ENCODE measurements at places on chromosomes 2 and 18. TPM values are rescaled to one million over a fixed set of nuclear protein-coding genes. Genes with fewer than 3 reads are reported as not detected.

IL36B gene
- total RNA-seq: not detected

UGT1A10 gene
- not detected for total RNA-seq

ELAC1 gene
- 6.6 TPM for total RNA-seq

LDLRAD4 gene
- total RNA-seq: 0.73 TPM

CYS1 gene
- 0.20 TPM for total RNA-seq

AMER3 gene
- not detected for total RNA-seq

INHA gene
- total RNA-seq: 0.37 TPM

ITGA6 gene
- total RNA-seq: 2.5 TPM

BOLL gene
- not detected for total RNA-seq

CPS1 gene
- total RNA-seq: 15.4 TPM

LCT gene
- not detected for total RNA-seq

ZBTB7C gene
- total RNA-seq: under 0.01 TPM

TPRKB gene
- 31.2 TPM for total RNA-seq

IL36G gene
- total RNA-seq: not detected

SLC9A4 gene
- not detected for total RNA-seq

AKAIN1 gene
- not detected for total RNA-seq

DOK1 gene
- 14.7 TPM for total RNA-seq

ZNF521 gene
- total RNA-seq: 41.1 TPM

GKN2 gene
- total RNA-seq: not detected

All from subcutaneous preadipocyte (primary cell).